ENCODE measurements at places on chromosomes 7 and 10.

GRCh38 chr10:11295492-11295891, 277.8 kb downstream of the CELF2 start:
- DNase-seq, result no peak

DNA sequence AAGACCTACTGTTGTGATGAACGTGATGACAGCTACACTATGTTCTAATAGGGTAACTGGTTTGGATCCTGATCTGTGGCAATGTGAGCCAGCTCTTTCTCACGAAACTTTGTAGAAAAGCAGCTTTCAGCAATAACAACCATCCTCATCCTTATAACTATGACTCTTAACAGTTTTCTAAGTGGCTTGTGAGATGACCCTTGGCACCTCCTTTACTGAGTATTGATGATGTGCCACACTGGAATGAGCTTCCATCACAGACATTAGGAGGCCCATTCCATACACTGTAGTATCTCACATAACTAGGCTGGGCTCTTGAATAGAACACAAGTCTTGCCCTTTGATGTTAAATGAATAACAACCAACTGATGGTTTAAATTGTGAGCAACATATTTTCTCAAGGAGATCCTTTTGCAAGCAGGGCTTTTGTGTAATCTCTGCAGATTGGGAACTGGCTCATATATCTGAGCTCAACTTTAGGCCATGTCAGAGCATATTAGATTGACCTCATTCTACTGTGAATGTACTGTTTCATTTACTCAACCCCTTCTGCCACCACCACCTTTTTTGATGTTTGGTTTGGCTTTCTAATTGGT, 46.4 kb downstream of the MYPN start:
- no peak for DNase-seq

GRCh38 chr7:38122501-38122900, 55.5 kb upstream of the STARD3NL start:
- DNase-seq, result no peak

- no peak for DNase-seq
These were observed 39.7 kb upstream of the PDGFA start for GRCh38 chr7:559396-559705.

DNA sequence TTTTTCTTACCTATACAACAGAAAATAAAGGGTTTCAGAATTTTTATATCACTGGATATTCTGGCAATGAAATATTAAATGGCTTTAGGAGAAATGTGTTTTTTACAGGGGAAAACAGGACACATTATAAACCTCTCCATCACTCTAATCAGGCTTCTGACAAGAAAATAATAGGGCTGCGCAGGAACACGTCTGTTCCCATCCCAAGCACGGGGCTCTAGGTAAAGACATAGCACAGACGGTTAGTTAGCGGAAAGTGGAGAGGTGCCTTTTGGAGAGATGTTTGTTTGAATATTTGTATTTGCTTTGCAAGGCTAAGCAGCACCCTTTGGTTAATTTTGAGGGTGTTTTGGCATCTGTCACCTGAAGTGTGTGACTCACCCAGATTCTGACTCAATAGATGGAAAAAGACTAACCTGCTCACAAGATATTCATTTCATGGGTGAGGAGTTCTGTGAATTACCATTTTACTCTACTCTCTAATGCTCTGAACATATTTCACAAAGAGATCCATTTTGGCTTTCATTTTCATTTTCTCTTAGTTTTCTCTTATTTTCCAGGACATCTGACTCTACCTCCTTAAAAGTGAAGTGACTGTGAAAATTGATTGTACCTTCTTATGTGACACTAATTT, 174.5 kb upstream of the AKR1E2 start:
- DNase-seq, result no peak

- no peak for DNase-seq
These were observed 118.6 kb upstream of the PARD3 start for GRCh38 chr10:34933676-34934075.

DNA sequence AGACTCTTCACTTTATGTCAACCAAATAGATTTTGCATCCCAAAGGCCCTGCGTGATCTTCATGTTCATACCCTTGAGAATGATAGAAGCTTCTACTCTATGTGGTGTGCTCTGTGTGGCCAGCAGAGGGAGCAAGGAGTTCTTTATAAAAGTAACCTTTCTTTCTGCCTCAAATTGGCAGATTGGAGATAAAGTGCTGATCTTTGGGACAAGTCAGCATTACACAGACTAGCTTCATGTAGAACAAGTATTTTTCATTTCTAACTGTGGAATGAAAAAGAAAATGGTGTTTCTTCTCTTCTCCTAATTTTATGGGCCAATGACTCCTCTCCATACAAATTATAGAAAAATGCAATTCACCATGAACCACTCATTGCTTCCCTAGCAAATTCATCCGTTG, 1214.1 kb downstream of the SORCS1 start:
- DNase-seq, result no peak

DNA sequence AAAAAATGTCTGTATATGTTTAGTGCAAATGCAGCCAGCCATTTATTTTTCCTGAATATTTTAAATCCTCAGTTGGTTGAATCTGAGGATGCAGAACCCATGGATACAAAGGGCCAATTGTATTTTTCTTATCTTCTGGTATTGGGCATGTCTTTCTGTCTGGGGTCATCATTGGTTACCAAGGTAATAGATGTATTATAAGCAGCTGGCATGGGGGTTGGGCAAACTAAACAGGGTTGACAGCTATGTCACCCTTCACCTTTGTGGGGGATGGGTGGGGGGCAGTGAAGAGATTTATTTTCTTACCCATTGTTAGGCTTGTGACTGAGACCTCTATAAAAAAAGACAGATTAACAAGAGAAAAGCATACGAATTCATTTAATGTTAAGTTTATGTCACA, 38.8 kb downstream of the CDHR3 start:
- no peak for DNase-seq

- no peak for DNase-seq
These were observed 51.3 kb upstream of the FAM180A start for GRCh38 chr7:135799881-135800280.

GRCh38 chr10:15180736-15181135, 12.2 kb upstream of the NMT2 start:
- DNase-seq, result no peak

GRCh38 chr10:110389255-110389654, 84.5 kb upstream of the SMNDC1 start:
- no peak for DNase-seq

GRCh38 chr7:106420736-106421135, 136.0 kb upstream of the NAMPT start:
- no peak for DNase-seq

- no peak for DNase-seq
These were observed 68.2 kb downstream of the SLC13A1 start for GRCh38 chr7:123131556-123131955.

DNA sequence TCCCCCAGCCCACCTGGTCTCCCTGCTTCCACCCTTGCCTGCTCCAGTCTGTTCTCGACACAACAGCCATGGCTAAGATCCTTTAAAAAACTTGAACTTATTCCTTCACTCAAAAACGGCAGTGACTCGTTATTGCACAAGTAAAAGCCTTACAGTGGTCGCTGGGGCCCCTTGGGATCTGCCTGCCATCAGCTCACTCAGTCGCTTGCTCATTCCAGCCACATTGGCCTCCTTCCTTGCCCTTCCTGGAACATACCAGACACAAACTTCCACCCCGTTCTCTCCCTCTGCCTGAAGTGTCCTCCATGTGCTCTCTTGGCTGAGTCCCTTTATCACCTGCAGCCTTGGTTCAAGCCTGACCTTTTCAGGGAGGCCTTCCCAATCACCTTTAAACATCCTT, 4.7 kb downstream of the CCNY start:
- DNase-seq, result no peak

GRCh38 chr7:2566890-2567678, 8.3 kb downstream of the IQCE start:
- DNase-seq, result no peak

DNA sequence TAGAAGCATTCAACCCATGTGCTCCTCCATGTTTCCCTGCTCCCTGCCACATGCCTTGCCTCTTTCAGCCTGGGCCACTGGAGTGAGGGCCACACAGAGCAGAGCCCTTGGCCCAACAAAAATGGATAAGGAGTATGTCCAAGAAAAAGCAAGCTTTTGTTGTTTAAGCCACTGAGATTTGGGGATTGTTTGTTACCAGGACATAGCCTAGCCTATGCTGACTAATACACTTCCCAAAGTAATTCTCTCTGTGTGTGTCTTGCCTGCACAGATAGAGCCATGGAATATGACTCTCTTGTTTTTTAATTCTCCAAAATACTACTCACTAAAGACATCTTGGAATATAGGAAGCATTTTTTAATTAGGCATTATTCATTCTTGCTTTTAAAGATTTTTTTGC, 13.5 kb upstream of the ITIH2 start:
- DNase-seq, result no peak

DNA sequence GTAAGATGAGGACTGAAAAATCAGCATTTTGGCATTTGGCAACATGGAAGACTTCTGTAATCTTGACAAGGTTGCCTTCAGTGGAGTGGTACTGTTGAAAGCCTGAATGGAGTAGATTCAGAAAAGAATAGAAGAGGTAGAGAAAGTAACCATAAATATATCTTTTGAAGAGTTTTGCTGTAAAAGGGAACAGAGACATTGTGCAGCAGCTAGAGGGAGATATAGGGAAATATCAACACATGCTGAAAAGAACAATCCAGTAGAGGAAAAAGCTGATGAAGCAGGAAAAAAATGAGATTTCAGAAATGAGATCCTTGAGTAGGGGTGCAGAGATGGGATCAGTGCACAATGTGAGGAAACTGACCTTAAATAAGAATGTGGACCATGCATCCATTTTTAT, 60.0 kb downstream of the RAPGEF5 start:
- no peak for DNase-seq

GRCh38 chr10:21165489-21165888, 268.4 kb upstream of the NEBL start:
- DNase-seq, result no peak

DNA sequence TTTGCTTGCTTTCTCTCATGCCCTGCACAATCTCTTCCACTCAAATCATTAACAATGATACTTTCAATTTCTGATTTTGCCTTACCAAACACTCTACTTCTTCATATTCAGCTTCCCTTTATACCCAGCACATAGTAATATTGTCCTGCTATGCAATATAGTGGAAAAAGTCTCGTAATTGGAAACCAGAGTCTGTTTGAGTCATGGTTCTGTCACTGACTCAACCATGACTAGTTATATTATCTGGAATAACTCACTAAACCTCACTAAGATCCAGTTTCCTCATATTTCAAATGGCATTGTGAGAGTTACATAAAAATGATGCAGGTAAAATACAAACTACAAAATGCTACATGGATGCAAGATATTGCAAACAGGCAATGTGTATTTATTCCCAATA, 98.5 kb upstream of the LRRTM3 start:
- no peak for DNase-seq

DNA sequence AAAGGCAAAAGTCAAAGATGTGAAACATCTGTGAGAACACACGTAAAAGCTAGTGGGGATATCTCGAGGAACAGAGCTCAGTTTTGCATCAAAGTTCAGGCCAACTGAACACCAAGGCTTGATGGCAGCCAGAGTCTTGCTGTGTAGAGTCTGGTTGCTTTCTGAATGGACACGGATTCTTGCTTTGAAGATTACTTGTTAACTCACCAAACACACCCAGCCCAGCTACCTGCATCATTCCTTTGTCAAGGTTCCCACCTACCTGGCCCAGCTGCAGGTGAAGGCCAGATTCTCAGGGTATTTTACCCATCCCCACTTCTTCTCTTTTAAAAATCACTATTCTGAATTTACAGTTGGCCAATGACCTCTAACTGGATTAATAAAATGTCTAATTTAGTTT, 174.4 kb upstream of the PHYHIPL start:
- no peak for DNase-seq

- no peak for DNase-seq
These were observed 124.2 kb upstream of the SEM1 start for GRCh38 chr7:96833676-96834453.

GRCh38 chr7:152328234-152328633, 107.6 kb downstream of the KMT2C start:
- DNase-seq, result no peak

DNA sequence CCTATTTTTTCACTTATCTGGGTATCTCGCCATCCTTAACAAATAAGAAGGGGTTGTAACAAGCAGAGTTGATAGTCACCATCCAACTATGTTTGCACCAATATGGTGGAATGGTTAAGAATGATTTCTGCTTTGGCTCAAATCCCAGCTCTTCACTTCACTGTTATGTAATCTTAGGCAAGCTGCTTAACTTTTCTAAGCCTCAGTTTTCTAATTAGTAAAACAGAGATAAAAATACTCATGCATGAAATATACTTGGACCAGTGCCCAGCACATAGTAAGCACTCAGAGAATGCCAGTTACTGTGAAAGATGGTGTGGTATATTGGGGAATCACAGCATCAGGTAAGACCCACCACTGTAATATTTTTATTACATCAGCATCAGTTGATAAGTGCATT, 33.6 kb downstream of the ABCB1 start:
- no peak for DNase-seq

GRCh38 chr7:35702541-35702940, 7.6 kb upstream of the HERPUD2 start:
- no peak for DNase-seq

DNA sequence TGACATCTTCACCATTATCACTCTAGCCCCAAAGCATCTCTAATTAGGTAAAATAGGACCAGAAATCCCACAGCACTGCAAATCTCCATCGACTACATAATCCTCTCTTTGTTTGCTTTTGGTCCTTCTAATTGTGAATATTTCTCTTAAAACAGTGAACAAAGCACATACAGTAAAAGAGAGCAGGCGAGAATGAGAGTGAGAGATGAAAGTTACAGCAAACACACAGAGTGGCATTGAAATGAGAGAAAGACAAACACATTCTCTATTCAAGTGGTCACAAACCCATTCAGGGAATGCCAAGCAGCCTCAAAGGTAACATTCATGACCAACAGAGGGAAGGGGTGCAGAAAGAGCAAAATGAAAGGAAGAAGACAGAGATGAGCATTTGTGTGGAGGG, 109.8 kb upstream of the PTN start:
- DNase-seq, result no peak

GRCh38 chr7:2564970-2565540, 6.3 kb downstream of the IQCE start:
- DNase-seq, result no peak

GRCh38 chr7:39620486-39620885, 2.9 kb upstream of the RALA start:
- DNase-seq, result no peak

GRCh38 chr7:118085000-118085399, 99.0 kb upstream of the LSM8 start:
- DNase-seq, result no peak
